Calu3 (cell line): ENCODE measurements at places on chromosomes 2 and 18.

DNA sequence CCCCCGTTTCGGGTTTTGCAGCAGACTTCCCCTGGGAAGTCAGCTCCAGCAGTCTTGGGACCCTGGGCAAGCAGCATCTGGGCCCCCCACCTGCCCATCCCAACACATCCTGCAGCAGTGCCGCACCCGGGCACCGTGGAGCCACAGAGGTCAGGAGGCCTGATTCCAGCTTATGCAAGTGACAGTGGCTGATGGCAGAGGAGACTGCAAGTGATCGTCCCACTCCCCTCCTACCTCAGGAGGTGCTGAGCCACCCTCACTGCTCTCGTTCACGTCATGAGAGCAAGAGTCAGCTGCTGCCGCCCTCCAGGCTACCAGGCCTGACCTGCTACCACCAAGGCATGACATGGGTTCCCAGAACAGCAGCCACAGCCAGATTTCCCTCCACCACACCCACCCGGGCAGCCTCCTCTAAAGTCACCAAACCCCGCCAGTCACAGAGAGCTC, 18.2 kb downstream of the COX7A2L start:
- no peak for DNase-seq

DNA sequence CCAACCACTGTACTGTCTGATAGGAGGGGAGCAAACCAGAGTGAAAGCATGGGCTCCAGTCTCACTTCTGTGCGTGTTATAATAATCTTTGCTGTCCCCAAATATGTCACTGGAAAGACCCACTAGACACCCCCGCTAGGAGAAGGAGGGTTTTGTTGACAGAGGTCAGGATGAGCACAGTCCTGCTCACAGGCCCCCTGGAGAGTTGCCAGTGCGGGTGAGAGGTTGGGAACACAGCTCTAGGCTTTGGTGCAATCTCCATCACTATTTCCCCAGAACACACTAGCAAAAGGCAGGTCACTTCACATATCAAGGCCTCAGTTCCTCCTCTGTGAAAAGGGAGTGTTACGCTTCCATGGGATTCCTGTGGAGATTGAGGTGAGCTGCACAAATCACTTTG, 9.7 kb downstream of the XDH start:
- DNase-seq: no peak

DNA sequence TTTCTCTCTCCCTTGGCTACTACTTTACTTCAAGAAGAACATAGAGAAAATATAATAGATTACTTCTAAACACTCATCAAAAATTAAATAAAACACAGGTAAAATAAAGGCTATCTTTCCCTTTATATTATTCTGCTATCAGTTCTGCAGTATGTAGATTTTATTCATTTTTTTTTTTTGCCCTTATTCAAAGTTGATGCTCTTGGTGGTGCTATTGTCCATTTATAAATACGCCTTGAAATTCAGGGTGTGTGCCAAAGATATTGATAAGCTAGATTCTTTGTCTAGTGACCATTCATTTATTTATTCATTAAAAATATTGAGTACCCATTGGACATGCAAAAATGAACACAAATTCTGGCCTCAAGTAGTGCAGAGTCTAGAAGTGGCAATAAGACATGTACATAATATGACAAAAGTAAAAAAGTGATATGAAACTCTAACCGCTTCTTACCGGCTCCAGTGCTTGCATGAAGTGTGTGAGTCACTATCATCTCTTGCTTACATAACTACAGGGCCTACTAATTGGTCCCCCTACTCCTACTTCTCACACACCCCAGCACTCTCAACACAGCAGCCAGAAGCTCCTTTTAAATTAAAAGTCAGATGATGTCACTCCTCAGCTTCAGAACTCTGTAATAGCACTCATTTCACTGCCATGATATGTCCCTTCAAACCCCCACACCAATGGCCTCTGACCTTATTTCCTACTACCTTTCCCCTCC, 208.3 kb upstream of the FANCL start:
- no peak for DNase-seq

DNA sequence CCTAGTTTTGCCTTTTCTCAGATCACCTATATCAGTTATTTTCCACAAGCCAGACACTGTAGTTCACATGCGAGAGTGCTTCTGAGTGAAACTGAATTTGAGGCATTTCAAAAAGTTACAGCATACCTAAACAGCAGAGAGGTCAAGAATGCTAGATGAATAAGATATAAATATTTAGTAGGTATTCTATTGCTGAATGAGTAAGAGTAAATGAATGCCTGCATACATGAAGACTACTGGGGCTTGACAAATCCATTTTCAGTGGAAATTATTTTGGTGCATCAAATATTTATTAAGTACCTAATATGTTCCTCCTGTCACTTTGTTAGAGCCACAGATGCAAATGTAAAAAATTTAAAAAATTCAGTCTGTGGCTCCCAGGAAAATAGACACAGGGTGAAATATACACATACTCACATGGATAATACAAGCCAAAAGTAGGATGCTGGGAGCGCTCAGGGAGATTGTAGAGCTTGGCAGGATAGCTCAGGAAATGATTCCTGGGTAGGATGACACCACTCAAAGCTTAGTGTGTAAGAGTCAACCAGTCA, 27.6 kb upstream of the CDC42EP3 start:
- DNase-seq: no peak

- no peak for DNase-seq
These were observed 133.8 kb upstream of the REV1 start for GRCh38 chr2:99623613-99624012.

DNA sequence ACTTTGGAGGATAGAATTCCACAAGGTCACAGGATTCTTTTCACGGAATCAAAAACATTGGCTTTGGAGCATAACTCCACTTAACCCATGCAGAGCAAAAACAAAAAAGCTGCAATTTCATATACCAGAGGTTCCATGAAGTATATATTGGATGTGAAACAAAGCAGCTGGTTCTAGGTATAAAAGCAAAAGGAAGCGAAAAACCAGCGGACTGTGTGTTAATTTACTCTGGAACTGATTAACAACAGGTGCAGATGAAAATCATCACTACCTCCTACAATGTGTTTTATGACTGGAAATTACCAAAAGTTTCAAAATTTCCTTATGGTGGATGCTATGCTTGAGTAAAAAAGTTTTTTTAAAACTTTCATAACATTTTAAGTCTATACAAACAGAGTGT, 54.4 kb upstream of the LINC00305 start:
- no peak for DNase-seq

- no peak for DNase-seq
These were observed 17.0 kb downstream of the RTN4 start for GRCh38 chr2:55033076-55033742.
